ENCODE measurements at places on chromosomes 12 and 14. TPM values are rescaled to one million over a fixed set of nuclear protein-coding genes. Genes with fewer than 3 reads are reported as not detected.

DNA sequence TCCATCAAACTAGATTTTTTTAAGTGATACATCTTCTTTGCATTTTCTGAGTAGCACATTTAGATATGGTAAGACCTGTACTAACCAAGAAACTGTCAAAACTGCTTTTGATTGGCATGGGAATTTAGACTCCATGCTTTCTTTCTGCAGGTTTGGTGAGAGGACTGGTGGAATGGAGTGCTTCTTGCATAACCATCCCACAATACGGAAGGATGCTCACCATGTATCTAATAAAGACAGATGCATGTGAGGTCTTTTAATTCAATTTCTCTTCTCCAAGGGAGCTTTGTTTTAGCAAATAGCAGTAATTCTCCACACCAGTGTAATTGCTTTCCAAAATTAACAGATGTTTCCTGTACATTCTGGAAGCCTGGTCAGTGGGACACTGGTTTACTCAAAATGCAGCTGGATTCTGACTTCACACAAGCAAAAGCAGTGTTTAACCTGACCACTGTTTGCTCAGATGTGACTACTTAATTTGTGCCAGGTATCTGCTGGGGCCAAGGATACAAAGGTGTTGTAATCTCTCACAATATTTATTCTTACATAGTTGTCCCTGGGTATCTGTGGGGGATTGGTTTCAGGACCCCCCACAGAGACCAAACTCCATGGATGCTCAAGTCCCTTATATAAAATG, 26.1 kb downstream of the FGD6 start:
- H3K36me3 ChIP-seq, result no peaks in the 10 kb centered on the region
- DNase-seq, result no peak
- no peak overlapping the region for H3K4me3 ChIP-seq
- no peaks in the 10 kb centered on the region for H3K27me3 ChIP-seq
- H3K4me1 ChIP-seq, result no peaks in the 10 kb centered on the region
- no peak overlapping the region for H3K27ac ChIP-seq

DNA sequence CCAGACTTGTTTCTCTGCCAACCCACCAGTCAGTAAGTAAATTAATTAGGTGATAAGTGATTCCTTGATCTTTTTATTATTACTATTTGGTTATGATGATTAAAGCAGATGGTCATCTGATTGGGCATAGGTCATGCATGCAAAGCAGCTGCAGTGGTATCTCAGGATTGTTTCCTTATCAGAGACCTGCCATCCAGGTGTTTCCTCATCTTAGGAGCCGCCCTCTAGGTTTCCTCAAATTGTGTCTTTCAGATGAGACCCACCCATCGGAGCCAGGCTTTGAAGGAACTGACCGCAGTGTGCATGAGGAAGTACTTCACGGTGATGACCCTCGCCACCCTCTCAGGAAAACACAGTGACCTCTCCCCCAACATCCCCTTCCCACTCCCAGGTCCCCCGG, 63.3 kb downstream of the ZFP36L1 start:
- H3K27me3 ChIP-seq, result no peaks in the 10 kb centered on the region
- no peaks in the 10 kb centered on the region for H3K36me3 ChIP-seq
- peaks cover 44% of the 10 kb centered on the region for H3K4me1 ChIP-seq
- no peak for DNase-seq

- H3K27me3 ChIP-seq, result no peaks in the 10 kb centered on the region
- H3K4me1 ChIP-seq, result peaks cover 3% of the 10 kb centered on the region
- H3K27ac ChIP-seq, result no peak overlapping the region
- H3K36me3 ChIP-seq, result peaks cover 11% of the 10 kb centered on the region
- peak overlapping the region; percentile 80 for H3K4me3 ChIP-seq
- no peak for DNase-seq
Measured at GRCh38 chr12:109994401-109995175, 1.6 kb downstream of the GIT2 start.

MAP3K9 gene
- total RNA-seq, result 19.1 TPM

HOXC4 gene
- total RNA-seq, result 10.3 TPM

RFLNA gene
- 12.7 TPM for total RNA-seq

Measured in spinal cord (tissue), 10 donors.